ENCODE measurements at places on chromosomes 6 and 20.

GRCh38 chr6:138844192-138844591 is 48.3 kb downstream of the ECT2L start:
- DNase-seq: peak; percentile 57

DNA sequence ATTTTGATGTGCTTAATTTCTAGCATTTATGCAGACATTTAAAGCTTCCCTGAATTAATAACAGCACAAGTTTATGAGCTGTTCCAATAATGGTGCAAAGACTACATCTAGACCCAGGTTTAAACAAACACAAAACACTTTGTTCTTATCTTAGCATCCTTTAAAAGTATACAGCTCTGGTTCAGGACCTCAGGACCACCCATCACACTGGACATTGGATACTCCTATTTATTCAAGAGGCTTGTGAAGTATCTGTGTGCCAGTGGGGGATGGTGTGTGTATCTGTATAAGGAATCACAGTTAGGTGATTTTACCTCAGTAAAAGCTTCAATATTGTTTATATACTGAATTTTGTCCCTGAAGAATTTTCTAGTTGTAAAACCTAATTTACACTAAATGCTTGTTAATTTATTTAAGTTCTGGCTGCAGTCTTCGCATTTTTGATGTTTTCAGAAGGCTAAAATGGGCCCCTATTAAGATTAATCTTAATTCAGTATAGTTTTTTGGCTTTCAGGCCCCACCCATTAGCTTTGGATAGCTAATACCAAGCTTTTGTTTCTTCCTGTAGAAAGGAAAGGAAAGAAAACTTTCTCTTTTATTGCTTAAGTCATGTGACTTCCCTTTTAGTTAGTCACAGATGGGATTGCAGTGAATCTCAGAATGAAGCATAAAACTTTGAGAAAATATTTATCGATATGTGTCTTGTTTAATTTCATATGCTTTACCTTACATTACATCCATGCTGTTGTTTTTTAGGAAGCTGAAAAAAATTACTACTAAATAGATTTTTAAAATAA is 13.1 kb downstream of the LIN28B start:
- DNase-seq: no peak

GRCh38 chr6:50817646-50817950 is 1.1 kb upstream of the TFAP2B start:
- no peak for DNase-seq

DNA sequence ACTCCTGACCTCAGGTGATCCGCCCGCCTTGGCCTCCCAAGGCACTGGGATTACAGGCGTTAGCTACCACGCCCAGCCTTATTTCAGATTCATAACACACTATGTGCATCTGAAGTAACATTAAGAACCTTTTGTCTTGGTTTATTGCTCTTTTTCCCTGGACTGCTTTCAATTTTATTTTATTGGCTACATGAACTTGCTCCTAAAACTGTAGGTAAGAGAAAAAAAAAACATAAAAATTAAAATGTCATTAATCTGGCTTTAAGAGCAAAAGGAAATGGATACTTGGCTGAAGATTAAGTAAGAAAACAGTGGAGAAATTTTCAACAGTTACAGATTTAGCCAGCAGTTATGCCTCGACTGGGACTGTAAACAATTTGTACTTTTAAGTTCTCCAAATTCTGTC is 62.5 kb downstream of the GJA1 start:
- no peak for DNase-seq

DNA sequence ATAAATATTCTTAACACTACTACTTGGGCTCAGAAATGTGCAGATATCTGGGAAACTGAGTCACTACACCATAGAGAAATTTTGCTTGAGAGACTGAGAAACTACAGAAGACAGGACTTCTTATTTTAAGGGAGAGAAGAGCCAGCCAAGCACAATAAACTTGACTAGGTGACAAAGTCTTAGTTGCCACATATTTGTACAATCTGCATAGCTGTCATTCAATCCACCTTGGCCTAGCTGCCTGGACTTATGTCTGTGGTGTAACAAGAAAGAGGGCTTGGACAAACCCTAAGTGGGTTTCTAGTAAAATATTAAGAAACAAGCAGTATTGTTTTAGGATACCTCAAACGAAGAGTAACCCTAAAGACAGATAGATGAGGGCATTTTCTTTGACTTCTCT is 21.8 kb upstream of the IRAK1BP1 start:
- DNase-seq: no peak

GRCh38 chr6:12649325-12649724 is 67.2 kb upstream of the PHACTR1 start:
- no peak for DNase-seq

DNA sequence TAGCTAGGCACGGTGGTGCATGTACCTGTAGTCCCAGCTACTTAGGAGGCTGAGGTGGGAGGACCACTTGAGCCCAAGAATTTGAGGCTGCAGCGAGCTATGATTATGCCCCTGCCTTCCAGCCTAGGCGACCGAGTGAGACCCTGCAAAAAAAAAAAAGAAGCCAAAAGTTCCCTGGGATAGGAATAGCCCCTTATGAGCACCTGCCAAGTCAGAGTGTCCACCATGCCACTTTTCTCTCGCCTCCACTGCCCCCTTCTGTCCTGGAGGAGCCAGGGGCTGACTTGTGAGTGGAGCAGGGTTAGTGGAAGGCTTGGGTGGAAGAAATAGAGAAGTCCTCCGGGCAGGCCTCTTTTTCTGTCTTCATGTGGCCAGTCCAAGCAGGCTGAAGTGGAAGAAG is 12.1 kb upstream of the DDX27 start:
- DNase-seq: no peak

DNA sequence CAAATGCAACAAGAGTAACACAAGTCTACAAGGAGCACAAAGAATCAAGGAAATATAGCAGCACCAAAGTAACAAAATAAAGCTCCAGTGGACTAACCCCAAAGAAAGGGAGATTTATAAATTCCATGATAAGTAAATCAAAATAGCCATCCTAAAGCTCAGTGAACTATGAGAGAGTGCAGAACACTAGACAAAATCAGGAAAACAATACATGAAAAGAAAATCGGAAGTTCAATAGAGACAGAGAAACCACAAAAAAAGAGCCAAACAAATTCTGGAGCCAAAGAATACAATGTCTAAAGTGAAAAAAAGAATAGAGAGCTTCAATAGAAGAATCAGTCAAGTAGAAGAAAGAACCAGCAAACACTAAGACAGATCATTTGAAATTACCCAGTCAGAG is 247.3 kb upstream of the TENT5A start:
- no peak for DNase-seq

DNA sequence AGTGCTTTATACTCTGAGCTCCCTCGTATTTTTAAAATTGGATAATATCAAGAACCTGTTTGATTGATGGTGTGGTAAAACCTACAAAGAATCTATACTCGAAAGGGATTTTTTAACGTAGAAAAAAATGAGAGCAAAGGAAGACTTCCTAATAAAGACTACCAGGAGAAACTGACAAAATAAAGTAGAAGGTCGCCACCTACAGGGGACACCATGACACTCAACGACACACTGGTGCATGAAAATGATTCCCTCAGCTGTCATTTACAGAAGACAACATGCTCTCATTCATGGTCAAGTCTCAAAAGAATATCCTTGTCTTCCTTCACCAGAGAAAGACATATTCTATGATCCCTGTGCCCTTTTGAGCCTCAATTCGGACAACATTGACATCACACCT is 10.1 kb upstream of the NHSL1 start:
- no peak for DNase-seq

DNA sequence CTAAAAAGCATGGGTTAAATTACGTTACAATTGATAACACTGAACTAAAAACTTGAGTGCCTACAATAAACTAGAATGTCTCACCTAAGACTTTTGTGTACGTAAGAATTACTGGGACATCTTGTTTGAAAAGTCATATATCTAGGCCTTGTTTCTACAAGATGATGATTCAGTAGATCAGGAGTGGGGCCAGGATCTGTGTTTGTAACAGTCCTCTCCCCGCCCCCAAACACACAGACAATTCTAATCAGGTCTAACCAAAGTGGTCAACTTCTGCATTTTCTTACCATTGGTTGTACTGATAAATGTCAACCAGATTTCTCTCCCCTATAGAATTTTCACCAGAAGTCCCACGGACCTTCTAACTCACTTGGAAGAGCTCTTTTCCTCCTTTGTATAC is 56.9 kb downstream of the RAMACL start:
- DNase-seq: no peak

DNA sequence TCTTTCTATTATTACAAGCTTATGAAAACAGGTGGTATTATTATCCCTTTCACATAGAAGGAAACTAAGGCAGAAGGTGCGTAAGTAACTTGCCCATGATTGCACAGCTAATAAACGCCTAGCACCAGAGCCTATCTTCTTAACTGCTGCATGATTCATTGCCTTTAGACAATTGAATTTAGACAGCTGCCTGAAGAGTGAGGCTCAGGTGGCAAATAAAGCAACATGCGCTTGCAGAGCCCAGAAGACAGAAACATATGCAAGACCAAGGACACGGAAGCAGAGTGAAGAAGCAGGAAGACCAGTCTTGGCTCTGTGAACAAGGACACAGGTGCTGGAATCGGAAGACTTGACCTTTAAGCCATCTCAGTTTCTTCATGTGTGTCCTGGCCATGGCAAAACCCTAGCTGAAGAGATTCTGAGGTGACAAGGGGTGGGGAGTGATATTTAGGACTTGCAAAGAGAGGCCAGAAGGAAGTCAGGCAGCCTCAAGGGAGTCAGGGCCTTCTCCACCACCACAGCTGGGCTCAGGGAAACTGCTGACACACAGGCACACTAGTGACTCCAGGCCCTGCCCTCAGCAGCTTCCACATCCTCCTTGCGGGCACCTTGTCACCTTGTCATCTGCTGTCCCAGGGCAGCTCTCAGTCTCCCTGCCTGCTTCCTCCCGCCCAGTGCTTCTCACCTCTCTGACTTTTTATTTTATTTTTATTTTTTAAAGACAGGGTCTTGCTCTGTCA is 91.7 kb upstream of the SLC22A16 start:
- no peak for DNase-seq

DNA sequence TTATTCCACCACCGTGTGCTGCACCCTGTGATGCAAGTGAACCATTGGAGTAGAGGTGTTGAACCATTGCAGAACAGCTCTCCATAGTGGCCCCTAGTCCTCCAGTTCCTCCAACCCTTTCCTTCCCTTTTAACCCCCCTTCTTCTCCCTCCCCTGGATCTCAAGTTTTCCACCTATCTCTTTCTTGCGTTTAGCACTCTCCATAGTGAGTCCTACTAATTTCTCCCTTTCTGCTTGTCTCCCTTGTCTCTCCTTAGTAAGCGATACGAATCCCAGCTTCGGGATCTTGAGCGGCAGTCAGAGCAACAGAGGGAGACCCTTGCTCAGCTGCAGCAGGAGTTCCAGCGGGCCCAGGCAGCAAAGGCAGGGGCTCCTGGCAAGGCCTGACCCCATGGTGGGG is 1.1 kb downstream of the PFDN6 start:
- DNase-seq: no peak

- peak; percentile 66 for DNase-seq
Observed at GRCh38 chr6:149032599-149033405, 284.7 kb upstream of the TAB2 start.

GRCh38 chr20:35200267-35200666 is 26.2 kb upstream of the MMP24 start:
- DNase-seq: no peak

- peak; percentile 78 for DNase-seq
Observed at GRCh38 chr6:25061289-25061936, 125.7 kb upstream of the RIPOR2 start.

- no peak for DNase-seq
Observed at GRCh38 chr6:15350386-15351083, 104.7 kb downstream of the JARID2 start.

- DNase-seq: no peak
Observed at GRCh38 chr20:13771853-13772453, 12.8 kb downstream of the ESF1 start.

DNA sequence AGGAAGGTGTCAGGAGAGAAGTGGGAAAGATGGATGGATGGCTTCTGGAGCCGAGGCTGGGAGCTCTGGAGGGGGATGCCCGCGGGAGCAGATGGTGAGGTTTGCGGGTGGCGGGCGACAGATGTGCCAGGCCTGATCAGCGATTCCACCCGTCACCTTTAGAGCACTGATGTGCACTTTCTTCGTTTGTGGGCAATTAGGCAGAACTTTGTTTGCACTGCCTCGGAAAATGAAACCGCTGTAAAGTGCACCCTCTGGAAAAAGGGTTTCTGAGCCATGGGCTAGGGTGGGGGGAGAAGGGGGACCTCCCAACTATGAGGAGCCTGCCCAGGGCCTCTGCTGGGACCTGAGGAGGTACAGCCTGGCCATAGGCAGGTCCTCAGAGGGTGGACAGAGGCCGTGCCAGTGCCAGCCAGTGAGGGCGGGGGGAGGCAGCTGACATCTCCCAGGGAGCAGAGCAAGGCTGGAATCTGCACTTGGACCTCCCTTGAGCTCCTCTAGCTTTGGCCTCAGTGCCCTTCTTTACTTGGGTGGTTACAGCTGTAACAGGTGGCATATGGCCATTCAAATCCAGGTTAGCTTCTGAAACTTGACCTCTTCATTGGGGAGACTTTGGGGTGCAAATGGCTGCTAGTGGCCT is 58.7 kb downstream of the CD40 start:
- no peak for DNase-seq

DNA sequence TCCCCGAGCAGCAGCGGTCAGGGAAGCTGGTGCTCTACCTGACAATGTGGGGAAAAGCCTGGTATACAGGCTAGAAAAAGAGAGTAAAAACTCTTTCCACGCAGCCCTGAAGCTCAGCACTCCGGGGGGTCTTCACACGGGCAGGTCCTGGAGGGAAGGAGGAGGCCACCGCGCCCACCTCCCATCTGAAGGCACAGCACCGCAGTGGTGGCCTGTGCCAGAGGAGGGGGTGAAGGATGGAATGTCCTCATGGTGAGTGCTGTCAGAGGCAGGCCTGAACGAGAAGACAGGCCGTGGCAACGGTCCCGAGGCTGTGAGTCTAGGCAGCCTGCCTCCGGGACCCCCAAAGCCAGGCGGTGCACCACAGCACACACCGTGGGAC is 5.8 kb downstream of the SLC2A4RG start:
- DNase-seq: no peak

DNA sequence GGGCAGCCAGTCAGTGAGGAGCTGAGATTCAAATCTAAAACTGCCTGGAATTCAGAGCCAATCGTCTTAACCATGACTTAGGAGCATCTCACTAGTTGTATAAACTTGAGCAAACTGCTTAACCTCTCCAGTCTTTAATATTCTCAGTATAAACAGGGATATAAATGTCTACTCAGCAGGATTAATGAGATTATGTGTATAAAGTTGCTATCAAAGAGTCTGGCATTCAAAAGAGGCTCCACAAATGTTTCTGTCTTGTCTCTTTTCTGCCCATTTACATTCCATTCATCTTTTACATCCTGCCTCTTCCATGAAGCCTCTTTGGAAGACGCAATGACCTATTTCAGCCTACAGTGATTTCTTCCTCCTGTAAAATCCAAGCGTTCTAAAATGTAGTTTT is 66.9 kb downstream of the BLOC1S5 start:
- no peak for DNase-seq

- DNase-seq: no peak
Observed at GRCh38 chr6:38307740-38308139, 332.0 kb downstream of the BTBD9 start.

DNA sequence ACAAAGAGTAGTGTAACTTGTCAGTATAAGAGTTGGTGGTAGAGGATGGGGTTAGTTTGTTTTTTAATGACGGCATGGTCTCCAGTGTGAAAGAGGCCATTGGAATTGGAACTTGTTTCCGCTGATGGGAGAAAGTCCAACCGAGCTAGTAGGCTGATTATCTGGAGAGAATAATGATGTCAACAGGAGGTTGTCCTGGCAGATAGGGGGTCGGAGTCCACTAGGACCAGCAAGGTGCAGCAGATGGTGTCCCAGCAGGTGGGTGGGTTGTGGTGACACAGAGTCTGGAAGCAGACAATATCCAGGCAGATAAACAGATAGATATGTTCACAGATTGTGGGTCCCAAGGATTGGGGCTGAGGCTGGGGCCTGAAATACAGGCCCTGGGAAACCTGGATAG is 35.1 kb downstream of the PKIB start:
- DNase-seq: no peak
